ENCODE measurements at places on chromosomes 12 and 14.

- DNase-seq = no peak
Measured at GRCh38 chr12:22577667-22578066, 33.3 kb upstream of the C2CD5 start.

- DNase-seq = peak; percentile 55
Measured at GRCh38 chr14:67557118-67557517, 24.0 kb downstream of the PLEKHH1 start.

GRCh38 chr14:69153152-69153872 is 393 bp upstream of the DCAF5 start:
- DNase-seq = peak; percentile 90

- DNase-seq = no peak
Measured at GRCh38 chr14:50191499-50191898, 39.9 kb downstream of the SOS2 start.

Measured in 8988T (cell line).